Ovary (tissue), 10 donors: ENCODE measurements at places on chromosomes 13 and 19. TPM values are rescaled to one million over a fixed set of nuclear protein-coding genes. Genes with fewer than 3 reads are reported as not detected.

The C19orf67 gene
- not detected for polyA plus RNA-seq

DNA sequence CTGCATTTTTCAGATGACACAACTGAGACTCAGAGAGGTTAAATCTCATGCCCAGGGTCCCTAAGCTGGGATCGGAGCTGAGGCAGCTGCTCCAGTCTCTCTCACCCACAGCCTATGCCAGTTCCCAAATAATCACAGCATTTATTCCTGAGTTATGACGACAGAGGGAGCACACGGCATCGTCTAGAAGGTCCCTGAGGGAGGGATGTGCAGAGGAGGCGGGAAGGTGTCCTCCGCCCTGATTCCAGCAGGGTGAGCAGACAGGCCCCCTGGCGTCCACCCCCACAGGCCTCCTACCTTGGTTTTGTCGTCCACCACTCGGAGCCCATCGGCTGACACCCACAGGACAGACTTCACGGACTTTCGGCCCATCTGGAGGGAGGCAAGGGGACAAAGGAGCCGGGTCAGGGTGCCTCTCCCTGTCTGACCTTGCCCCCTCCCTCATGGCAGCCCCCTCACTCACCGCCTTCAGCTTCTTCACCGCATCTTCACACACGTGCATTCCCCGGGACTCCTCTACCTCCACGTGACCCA, 8.0 kb downstream of the NUMBL start:
- no peak for DNase-seq

DNA sequence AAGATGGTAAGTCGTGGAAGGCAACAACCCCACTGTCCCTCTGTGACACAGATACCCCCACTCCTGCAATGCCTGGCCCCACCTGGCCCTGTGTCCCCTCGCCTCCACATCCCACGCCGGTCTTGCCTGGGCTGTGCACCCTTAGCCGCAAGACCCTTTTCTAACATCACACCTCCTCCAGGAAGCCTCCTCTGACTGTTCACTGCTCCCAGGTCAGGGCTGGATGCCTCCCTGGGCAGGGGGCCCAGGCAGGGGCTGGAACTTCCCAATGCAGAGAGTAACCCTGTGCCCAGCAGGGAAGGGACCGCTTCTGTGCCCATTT, 1.3 kb downstream of the FBN3 start:
- no peak for DNase-seq

DNA sequence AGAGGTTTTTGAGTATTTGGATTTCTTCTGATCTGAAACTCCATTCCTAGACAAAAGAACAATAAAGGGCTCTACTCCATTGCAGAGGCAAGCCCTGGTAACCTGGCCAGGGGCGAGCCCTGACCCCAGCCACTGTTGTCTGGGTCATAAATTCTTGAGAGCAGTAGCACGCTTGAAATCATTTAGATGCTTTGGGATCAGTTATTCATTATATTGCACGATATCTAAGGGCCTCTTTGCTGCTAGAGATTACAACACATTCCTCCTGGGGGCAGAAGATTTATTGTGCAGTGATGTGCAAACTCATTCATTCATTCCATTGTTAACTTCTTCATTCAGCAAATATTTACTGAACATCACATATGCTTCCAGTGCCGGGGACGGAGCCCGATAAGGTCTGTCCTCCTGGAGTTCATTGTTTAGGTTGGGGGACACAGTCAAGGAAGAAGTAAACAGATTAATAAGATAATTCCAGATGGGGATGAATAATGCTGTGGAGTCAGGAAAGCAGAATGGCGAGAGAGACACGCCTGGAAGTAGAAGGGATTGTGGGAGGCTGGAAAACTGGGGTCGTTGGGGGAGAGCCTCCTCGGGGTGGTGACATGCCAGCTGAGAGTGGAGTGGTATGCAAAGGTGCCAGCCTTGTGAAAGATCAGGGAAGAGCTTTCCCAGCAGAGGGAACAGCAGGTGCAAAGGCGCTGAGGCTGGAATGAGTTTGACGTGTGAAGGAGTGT, 34.9 kb downstream of the SIPA1L3 start:
- no peak for DNase-seq

GRCh38 chr19:17473041-17473440, 2.7 kb downstream of the SLC27A1 start:
- no peak for DNase-seq

DNA sequence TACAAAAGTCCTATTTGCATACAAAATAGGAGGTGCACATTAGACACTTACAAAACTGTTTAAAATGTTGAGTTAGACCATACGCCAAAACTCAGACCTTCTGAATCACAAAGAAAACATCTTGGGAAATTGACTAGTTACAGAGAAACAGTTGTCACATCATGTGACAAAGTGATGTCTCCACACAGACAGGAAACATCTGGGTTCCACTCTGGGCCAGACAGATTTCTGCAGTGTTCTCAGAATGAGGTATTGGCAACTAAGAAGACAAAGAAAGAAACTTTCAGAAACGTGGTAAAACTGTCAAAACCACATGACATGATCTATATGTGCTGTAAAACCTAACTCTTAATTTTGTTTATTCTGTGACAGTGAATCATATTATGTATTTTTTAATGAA, 6.7 kb downstream of the ZNF793 start:
- no peak for DNase-seq

DNA sequence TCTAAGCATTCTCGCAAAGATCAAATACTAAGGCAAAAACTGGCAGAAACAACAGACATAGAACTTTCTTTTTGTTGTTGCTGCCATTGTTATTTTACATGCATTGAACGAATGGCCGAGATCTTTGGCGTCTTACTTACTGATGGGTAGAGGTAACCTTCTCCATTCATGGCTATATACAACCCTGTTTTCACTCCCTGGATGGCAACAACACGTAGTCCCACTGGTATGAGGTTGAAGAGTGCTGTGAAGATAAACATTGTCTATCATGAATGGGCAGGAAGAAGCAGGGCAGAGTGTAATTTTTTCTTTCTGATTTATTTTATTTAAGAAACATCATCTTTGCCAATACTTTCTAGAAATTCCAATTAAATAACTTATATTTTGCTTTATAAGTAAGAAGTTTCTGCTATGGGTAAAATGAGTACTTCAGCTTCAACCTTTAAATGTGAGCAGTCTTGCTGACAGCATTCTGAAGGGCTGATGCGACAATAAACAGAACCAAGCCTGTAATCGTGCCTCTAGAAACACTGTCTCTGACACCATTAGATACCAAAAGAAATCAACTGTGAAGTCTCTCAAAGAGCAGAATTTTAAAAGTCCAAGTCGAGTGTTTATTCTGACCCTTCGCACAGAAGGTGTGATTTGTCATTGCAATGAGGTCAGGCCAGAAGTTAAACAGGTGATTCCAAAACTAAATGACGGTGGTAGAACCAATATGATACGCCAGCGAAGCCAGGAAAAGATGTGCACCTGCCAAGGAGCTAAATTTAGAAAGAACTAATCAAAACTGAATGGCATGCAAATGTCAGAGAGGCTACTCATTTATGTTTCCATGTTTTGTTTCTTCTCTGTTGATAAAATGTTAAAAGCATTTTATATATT, 416.4 kb downstream of the ITGBL1 start:
- no peak for DNase-seq

GRCh38 chr19:343941-344624, 513 bp downstream of the MIER2 start:
- peak; percentile 56 for DNase-seq

The URAD gene
- not detected for polyA plus RNA-seq

The TSSK6 gene
- polyA plus RNA-seq, result not detected

The CNFN gene
- 0.91 TPM for polyA plus RNA-seq

DNA sequence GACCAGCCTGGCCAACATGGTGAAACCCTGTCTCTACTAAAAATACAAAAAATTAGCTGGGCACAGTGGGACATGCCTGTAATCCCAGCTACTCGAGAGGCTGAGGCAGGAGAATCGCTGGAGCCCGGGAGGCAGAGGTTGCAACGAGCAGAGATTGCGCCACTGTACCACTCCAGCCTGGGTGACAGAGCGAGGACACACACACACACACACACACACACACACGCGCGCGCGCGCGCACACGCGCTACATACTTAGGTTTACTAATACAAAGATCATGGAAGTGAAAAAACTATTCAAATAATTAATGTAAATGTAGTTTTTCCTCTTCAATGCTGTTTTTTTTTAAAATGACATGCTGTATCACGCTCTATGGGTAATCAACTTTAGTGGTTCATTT, 58.5 kb upstream of the ZDHHC20 start:
- no peak for DNase-seq

The ZNF99 gene
- 0.03 TPM for polyA plus RNA-seq

DNA sequence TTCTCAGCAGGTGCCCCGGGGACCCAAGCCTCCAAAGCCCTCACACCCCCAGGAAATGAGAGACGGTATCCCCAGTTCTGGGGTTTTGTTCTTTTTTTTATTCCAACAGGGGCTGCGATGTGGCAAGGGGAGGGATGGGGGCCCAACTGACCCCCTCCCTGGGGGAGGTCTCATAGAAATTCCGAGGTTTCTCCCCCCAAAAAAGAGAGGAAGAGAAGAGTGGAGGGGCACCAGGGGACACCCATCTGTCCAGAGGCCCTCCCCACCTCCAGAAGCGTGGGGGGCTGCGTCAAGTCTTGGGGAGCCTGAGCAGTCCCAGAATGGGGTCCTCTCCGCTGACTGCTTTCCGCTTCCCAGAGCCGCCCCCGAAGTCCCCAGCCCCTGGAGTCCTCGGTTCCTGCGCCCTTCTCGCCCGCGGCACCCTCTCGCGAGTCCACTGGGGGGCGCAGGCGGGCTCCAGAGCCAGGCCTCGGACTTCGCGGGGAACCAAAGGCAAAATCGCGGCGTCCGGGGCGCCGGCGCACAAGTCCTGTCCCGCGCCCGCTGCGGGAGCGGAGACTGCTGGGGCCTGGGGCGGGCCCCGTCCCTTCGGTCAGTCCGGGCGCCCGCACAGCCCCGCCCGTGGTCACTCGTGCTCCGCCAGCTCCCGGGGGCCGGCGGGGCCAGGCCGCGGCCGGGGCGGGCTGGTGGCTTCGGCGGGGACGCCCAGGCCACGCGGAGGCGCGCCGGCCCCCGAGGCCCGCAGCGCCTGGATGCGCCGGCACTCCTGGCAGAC, 4.4 kb upstream of the ATP1A3 start:
- no peak for DNase-seq
